AG04450 (cell line): ENCODE measurements at places on chromosomes 5 and 9.

DNA sequence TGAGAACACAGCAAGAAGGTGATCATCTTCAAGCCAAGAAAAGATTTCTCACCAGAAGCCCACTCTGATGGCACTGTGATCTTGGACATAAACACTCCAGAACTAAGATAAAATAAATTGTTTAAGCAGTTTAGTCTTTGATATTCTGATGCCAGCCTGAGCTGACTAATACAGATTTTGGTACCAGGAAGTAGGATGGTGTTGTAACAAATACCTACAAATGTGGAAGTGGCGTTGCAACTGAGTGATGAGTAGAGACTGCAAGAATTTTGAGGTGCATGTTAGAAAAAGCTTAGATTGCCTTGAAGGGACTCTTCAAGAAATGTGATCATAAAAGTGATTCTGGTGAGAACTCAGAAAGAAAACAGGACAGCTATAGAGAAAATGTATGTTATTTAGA, 592.4 kb upstream of the DAB2 start:
- no peak for DNase-seq

DNA sequence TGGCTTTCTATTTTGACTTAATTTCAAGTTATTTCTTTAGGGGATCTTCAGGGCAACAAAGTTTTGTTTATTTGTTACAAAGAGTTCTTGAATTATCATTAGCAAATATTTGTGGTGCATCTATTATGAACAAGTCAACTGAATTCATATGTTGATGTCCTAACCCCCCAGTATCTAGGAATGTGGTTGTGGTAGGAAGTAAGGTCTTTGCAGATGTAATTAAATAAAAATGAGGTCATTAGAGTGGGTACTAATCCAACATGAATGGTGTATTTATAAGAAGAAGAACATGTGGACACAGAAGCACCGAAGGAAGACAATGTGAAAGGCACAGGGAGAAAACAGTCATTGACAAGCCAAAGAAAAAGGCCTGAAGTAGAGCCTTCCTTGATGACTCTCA, 474.0 kb upstream of the DAB2 start:
- DNase-seq = no peak

GRCh38 chr5:1105350-1106265, 6.3 kb downstream of the SLC12A7 start:
- DNase-seq = no peak

- DNase-seq = no peak
These were observed 62.0 kb downstream of the SUSD1 start for GRCh38 chr9:112112941-112113681.

DNA sequence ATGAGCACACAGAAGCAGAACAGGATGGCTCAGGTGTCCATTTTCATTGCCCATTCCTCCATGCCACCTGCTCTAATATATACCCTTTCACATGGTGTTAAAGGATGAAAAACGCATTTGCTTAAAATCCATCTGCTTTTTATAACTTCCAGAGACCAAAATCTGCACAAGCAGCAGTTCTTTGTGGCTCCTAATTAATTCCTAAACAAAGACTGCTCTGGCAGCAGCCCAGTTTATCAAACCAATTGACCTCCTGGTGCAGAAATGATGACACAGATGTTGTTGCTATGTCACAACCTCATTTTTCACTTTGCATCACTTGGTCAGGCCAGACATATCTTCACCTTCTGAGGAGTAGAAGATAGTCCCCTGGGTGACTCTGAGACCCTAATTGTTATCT, 141.2 kb downstream of the ASTN2 start:
- no peak for DNase-seq

DNA sequence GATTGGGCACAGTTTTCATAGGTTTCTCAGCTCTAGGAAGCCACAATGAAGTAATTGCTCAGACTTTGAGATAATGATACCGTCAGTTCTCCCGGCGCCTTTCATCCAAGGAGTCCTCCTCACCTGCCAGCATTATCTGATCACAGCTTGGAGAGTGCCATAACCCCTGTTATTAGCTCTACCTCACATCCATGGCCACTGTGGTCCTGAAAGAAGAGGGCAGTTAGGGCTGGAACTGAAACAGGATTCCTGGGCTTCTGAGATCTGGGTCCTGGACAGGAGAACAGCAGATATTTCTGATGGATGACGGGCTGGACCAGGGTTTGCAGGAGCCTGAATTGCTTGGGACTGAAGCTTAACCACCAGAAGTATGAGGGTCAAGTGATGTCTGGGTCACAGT, 13.5 kb downstream of the RGS3 start:
- no peak for DNase-seq
